ENCODE measurements at places on chromosomes 2 and 18.

DNA sequence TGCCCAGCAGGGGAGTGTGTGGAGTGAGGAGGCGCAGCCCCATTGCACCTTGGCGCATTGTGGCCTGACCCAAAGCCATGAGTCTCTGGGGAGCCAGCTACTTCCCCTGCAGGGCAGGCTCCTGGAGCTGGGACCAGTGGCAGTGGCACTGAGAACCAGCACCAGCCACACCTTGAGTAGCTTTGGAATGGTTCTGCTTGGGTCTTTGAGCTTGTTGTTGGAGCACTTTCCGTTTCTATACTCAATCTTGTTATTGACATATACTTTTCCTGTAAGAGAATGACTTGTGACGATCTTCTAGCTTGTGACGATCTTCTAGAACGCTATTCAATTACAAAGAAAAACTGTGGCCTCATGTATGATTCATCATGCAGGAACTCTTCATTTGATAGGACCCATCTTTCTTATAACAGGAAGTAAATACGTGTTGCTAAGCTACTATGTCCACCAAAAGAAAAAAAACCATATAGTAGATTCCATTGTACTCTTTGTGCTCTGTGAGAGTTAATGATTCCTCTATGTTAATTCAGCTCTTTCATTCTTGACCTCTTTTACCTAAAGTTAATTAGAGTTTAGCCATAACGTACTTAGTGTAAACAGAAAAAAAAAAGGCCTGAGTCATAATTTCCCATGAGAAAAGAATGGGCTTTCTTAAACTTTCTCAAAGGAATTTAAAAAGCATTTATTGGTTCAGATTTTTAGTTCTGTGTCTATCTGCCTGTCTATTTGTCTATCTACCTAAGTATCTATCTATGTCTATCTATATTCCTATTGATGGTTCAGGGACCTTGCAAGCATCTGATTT lies 113.1 kb downstream of the GATA6 start:
- H3K36me3 ChIP-seq: no peaks in the 10 kb centered on the region
- H3K27me3 ChIP-seq: no peaks in the 10 kb centered on the region
- H3K4me1 ChIP-seq: no peaks in the 10 kb centered on the region
- H3K27ac ChIP-seq: no peak overlapping the region

- H3K27ac ChIP-seq: no peak overlapping the region
- H3K36me3 ChIP-seq: no peaks in the 10 kb centered on the region
- peaks cover 87% of the 10 kb centered on the region for H3K27me3 ChIP-seq
- H3K4me1 ChIP-seq: peaks cover 39% of the 10 kb centered on the region
These were observed 33.6 kb upstream of the ATP6V1B1 start for GRCh38 chr2:70902067-70902442.

- H3K27me3 ChIP-seq: no peaks in the 10 kb centered on the region
- H3K4me1 ChIP-seq: no peaks in the 10 kb centered on the region
- H3K27ac ChIP-seq: no peak overlapping the region
- H3K36me3 ChIP-seq: no peaks in the 10 kb centered on the region
These were observed 572.7 kb downstream of the PIK3C3 start for GRCh38 chr18:42527766-42528165.

- H3K4me1 ChIP-seq: peaks cover 66% of the 10 kb centered on the region
- no peak overlapping the region for H3K4me3 ChIP-seq
- no peaks in the 10 kb centered on the region for H3K27me3 ChIP-seq
These were observed 68.8 kb downstream of the MAP4K4 start for GRCh38 chr2:101766337-101766736.

- no peak overlapping the region for H3K27ac ChIP-seq
- H3K4me3 ChIP-seq: no peak overlapping the region
- H3K4me1 ChIP-seq: peaks cover 7% of the 10 kb centered on the region
- no peak for DNase-seq
- no peaks in the 10 kb centered on the region for H3K36me3 ChIP-seq
- H3K27me3 ChIP-seq: no peaks in the 10 kb centered on the region
These were observed 4.7 kb upstream of the NPC1 start for GRCh38 chr18:23591011-23591410.

DNA sequence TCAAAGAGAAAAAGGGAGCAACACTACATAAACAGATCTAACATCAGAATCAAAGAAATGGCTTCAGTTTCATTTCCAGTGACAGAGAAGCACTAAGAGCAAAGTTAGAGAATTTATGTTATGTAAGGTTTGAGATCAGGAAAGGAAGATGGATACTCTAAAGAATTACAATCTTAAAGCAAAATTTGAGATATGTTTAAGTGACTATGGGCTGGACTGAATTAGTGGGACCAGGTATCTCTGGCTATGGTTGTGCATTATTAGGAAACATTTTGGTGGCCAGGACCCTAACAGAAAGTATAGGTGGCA lies 208.2 kb downstream of the CCDC178 start:
- no peaks in the 10 kb centered on the region for H3K36me3 ChIP-seq
- H3K27me3 ChIP-seq: no peaks in the 10 kb centered on the region
- no peak overlapping the region for H3K4me3 ChIP-seq

DNA sequence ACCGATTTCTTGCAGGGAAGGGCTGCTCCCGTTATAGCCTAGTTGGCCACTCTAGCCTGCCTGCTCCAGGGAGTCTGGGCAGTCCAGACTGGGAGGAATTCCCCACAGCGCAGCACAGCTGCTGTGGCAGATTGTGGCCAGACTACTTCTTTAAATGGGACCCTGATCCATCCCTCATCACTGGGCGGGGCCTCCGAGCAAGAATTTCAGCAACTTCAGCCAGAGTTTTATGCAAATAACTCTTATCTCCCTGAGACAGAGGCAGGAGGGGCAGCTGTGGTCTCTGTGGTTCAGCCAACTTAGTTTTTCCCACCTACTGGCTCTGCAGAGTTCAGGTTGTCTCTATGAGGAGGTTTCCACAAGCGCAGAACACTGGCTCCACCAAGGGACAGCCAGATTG lies 1583.2 kb downstream of the SUCLG1 start:
- no peaks in the 10 kb centered on the region for H3K4me1 ChIP-seq
- H3K4me3 ChIP-seq: no peak overlapping the region
- DNase-seq: no peak
- no peaks in the 10 kb centered on the region for H3K36me3 ChIP-seq
- no peak overlapping the region for H3K27ac ChIP-seq
- H3K27me3 ChIP-seq: no peaks in the 10 kb centered on the region

GRCh38 chr18:10726198-10727068 lies 200.6 kb downstream of the NAPG start:
- no peaks in the 10 kb centered on the region for H3K27me3 ChIP-seq
- H3K4me3 ChIP-seq: no peak overlapping the region
- no peak overlapping the region for H3K27ac ChIP-seq
- no peaks in the 10 kb centered on the region for H3K4me1 ChIP-seq

GRCh38 chr2:163983911-163984310 lies 248.1 kb upstream of the FIGN start:
- DNase-seq: no peak
- H3K4me1 ChIP-seq: no peaks in the 10 kb centered on the region
- no peak overlapping the region for H3K27ac ChIP-seq

- H3K27ac ChIP-seq: no peak overlapping the region
- H3K4me3 ChIP-seq: no peak overlapping the region
- H3K27me3 ChIP-seq: no peaks in the 10 kb centered on the region
- no peak for DNase-seq
- H3K4me1 ChIP-seq: no peaks in the 10 kb centered on the region
These were observed 6.3 kb upstream of the GKN2 start for GRCh38 chr2:68959001-68959400.

DNA sequence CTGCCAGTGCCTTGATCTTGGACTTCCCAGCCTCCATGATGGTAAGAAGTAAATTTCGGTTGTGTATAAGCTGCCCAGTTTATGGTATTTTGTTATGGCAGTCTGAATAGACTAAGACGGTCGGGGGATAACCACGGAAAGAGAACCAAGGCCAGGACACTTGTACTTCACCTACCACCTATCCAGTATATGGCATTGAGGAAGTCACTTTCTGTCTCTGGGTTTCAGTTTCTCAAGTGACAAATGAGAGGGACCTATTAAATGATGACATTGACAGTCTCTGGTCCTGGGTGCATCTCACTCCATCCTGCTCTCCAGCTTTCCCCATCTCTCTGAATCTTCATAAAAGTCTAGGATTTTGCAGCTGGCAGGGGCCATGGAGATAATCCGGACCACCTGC lies 183.8 kb upstream of the MSH6 start:
- no peak overlapping the region for H3K27ac ChIP-seq
- peak; percentile 13 for DNase-seq
- H3K36me3 ChIP-seq: no peaks in the 10 kb centered on the region
- no peaks in the 10 kb centered on the region for H3K27me3 ChIP-seq

DNA sequence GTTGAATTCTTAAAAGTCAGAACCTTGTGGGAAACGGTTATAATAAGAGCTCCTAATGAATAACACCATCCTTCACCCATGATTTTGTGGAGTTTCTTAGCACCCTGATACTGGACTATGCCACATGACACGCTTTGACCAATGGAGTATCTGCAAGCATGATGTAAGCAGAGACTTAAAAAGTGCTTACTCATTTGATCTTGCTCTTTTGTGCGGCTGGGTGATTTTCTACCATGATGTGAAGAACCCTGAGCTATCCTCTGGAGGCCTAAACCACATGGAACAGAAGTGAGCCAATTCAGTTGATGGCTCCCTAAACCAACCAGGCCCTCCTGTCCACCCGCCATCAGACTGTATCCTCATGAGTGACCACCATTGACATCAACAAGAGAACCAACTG lies 70.9 kb downstream of the TCF4 start:
- H3K36me3 ChIP-seq: no peaks in the 10 kb centered on the region
- H3K4me1 ChIP-seq: no peaks in the 10 kb centered on the region
- H3K4me3 ChIP-seq: no peak overlapping the region

DNA sequence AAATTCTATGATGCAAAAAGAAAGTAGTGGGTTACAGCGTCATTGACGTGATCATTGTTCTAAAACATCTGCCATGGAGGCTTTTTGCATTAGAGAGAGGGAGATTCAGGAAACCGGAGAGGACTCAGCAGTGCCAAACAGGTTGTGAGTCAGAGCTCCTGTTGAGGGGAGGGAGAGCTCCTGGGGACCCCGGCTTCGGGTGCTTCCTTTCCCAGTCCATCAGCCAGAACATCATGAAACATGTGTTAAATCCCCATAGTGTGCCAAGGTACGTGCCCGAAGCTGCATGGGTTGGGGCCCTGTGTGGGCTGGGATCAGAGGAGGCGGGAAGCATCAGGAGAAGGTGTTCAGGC lies 791 bp upstream of the CYRIA start:
- peak; percentile 60 for DNase-seq
- peak overlapping the region; percentile 67 for H3K4me3 ChIP-seq
- H3K27me3 ChIP-seq: no peaks in the 10 kb centered on the region
- no peaks in the 10 kb centered on the region for H3K36me3 ChIP-seq
- peaks cover 48% of the 10 kb centered on the region for H3K4me1 ChIP-seq
- peak overlapping the region; percentile 80 for H3K27ac ChIP-seq

GRCh38 chr2:180519276-180519675 lies 461.1 kb upstream of the UBE2E3 start:
- peaks cover 3% of the 10 kb centered on the region for H3K27me3 ChIP-seq
- DNase-seq: no peak
- H3K27ac ChIP-seq: no peak overlapping the region

- no peak for DNase-seq
- H3K27ac ChIP-seq: no peak overlapping the region
These were observed 132.7 kb downstream of the TSN start for GRCh38 chr2:121888189-121888557.

- H3K4me1 ChIP-seq: peaks cover 14% of the 10 kb centered on the region
These were observed 72.9 kb downstream of the CLHC1 start for GRCh38 chr2:55159037-55159651.

- H3K36me3 ChIP-seq: no peaks in the 10 kb centered on the region
- no peak overlapping the region for H3K27ac ChIP-seq
- H3K4me1 ChIP-seq: no peaks in the 10 kb centered on the region
- H3K27me3 ChIP-seq: no peaks in the 10 kb centered on the region
- DNase-seq: no peak
These were observed 28.6 kb downstream of the CDH19 start for GRCh38 chr18:66575263-66575662.

- H3K27me3 ChIP-seq: no peaks in the 10 kb centered on the region
- no peaks in the 10 kb centered on the region for H3K36me3 ChIP-seq
- no peak for DNase-seq
- no peak overlapping the region for H3K4me3 ChIP-seq
- no peak overlapping the region for H3K27ac ChIP-seq
- H3K4me1 ChIP-seq: no peaks in the 10 kb centered on the region
These were observed 9.7 kb downstream of the XDH start for GRCh38 chr2:31404827-31405226.

All from B cell (primary cell).